ENCODE measurements at places on chromosomes 11 and 22.

DNA sequence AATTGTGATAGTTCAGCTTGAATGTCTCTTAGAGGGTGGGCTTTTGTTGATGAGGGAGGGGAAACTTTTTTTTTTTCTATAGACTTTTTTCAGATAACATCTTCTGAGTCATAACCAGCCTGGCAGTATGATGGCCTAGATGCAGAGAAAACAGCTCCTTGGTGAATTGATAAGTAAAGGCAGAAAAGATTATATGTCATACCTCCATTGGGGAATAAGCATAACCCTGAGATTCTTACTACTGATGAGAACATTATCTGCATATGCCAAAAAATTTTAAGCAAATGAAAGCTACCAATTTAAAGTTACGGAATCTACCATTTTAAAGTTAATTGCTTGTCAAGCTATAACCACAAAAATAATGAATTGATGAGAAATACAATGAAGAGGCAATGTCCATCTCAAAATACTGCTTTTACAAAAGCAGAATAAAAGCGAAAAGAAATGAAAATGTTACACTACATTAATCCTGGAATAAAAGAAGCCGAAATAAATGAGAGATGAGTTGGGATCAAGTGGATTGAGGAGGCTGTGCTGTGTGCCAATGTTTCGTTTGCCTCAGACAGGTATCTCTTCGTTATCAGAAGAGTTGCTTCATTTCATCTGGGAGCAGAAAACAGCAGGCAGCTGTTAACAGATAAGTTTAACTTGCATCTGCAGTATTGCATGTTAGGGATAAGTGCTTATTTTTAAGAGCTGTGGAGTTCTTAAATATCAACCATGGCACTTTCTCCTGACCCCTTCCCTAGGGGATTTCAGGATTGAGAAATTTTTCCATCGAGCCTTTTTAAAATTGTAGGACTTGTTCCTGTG, 3.9 kb downstream of the MALAT1 start:
- DNase-seq = no peak

DNA sequence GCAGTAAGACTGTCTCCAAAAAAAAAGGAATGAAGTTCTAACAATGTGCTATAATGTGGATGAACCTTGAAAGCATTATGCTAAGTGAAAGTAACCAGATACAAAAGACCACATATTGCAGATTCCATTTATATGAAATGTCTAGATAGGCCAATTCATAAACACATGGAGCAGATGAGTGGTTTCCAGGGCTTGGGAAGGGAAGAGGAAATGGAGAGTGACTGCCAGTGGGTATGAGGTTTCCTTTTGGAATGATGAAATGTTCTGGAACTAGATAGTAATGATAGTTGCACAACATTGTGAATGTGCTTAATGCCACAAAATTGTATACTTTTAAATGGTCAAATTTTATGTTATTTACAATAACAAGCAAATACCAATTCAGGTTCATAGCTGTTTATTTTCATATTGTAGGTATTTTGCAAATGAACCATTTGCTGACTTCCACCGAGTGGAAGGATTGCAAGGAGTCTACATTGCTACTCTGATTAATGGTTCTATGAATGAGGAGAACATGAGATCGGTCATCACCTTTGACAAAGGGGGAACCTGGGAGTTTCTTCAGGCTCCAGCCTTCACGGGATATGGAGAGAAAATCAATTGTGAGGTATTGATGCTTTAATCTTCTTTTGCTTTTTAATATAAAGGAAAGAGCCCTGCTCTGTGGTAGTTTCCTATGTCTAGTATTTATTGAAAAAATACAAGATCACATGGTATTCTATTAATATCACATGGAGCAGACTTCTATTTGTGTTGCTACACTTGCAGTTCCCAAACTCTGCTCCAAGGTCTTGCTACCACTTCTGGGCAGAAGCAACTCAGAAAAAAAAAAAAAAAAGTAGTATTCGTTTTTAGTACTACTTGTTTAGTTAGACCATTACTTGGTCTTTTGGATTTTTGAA, 67.7 kb upstream of the SORL1-AS1 start:
- no peak for DNase-seq

- no peak for DNase-seq
Measured at GRCh38 chr11:72445423-72445822, 11.1 kb upstream of the CLPB start.

GRCh38 chr22:49749227-49749626, 78.4 kb downstream of the BRD1 start:
- no peak for DNase-seq

GRCh38 chr11:122976734-122977469, 4.7 kb downstream of the BSX start:
- no peak for DNase-seq

- no peak for DNase-seq
Measured at GRCh38 chr11:126212089-126212660, 593 bp downstream of the FAM118B start.

DNA sequence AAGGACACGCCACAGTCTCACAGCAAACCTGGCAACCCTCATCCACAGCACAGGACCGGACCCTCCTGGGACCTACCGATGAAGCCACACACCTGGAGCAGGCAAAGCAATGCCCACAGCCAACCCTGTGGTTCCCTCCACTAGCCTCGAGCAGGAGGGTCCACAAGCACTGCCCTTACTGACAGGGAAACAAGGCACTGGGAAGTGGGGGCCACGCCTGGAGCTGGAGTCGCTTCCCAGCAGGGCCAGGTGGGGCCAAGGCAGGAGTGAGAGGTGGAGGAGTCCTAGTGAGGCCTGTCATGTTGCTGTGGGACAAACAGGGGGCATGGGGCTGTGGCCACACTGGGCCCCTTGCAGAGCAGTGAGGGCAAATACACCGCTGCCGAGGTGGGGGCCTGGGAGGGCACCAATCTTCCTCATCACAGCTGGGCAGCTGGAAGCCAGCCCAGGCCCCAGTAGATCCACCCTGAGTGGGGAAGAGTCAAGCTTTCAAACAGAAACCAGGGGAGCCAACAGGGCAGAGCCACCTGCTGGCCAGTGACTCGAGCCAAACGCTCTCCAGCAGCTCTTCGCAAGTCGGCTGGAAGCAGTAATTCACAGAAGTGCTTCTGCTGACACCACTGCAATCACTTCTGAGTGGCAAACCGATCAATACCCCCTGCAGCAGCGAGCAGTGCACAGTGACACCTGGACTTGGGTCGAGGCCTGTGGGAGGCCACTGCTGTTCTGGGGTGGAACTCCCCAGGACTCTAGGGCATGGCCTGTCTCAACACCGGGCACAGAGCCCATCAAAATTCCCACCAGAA, 13.7 kb downstream of the SULT4A1 start:
- DNase-seq = peak; percentile 54

DNA sequence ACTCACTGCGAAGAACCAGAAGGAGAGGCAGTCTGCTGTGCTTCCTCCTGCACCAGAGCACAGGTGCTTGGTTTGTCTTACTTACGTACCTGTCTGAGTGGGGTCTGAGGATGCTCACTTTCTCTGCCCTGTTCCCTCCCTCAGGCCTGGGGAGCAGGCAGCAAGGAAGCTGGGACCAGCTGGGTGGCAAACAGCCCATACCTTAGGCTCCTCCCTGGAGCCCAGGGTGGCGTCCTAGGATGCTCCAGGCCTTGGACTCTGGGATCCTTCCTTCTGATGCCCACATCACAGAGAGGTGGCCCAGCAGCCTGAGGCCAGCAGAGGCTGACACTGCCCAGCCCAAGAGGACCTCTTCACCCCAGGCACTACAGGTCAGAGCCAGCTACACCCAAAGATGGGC, 593.2 kb downstream of the BRD1 start:
- DNase-seq = no peak

- DNase-seq = no peak
Measured at GRCh38 chr11:19719960-19720359, 7.3 kb downstream of the NAV2 start.

- no peak for DNase-seq
Measured at GRCh38 chr22:37433786-37434185, 6.5 kb upstream of the ELFN2 start.

- peak; percentile 10 for DNase-seq
Measured at GRCh38 chr11:14904745-14905103, 12.7 kb upstream of the CYP2R1 start.

GRCh38 chr11:113113801-113114704, 152.8 kb downstream of the NCAM1 start:
- peak; percentile 24 for DNase-seq

GRCh38 chr11:45847911-45848316, 639 bp downstream of the CRY2 start:
- DNase-seq = peak; percentile 11

DNA sequence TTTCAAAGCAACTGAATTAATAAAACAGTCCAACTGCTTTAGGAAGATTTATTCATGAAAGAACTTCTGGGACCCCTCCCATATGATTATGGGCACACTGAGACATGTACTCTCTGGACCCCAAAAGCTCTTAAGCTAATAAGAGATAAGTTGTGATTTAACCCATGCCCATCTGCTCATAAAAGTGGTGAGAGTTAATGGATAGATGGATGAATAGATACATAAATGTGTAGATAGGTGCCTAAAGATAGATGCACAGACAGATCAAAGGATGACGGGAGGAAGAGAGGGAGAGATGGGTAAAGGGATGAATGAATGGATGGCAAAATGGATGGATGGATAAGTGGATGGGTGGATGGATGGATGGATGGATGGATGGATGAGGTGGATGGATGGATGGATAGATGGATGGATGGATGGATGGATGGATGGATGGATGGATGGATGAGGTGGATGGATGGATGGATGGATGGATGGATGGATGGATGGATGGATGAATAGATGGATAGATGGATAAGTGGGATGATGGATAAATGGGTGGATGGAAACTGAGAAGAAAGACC, 29.4 kb upstream of the TH start:
- DNase-seq = no peak

All from SHP77 treated with DMSO at 0.1 percent for 48 hours (cell line).